Keratinocyte (primary cell): ENCODE measurements at places on chromosomes 16 and 17. TPM values are rescaled to one million over a fixed set of nuclear protein-coding genes. Genes with fewer than 3 reads are reported as not detected.

The MBTPS1 gene
- 47.5 to 56.0 TPM (median 52.5 TPM) in 3 replicates for polyA plus RNA-seq

The DNASE1L2 gene
- polyA plus RNA-seq: 0.31 to 1.1 TPM (median 0.41 TPM) in 3 replicates

The CDH1 gene
- 247 to 378 TPM (median 285 TPM) in 3 replicates for polyA plus RNA-seq

The DNAH3 gene
- 1.00 to 1.4 TPM (median 1.2 TPM) in 3 replicates for polyA plus RNA-seq

The ZNF207 gene
- polyA plus RNA-seq: 158 to 232 TPM (median 172 TPM) in 3 replicates

The PLXDC1 gene
- 0.06 to 0.35 TPM (median 0.33 TPM) in 3 replicates for polyA plus RNA-seq

The ZNF205 gene
- polyA plus RNA-seq: 6.0 to 8.7 TPM (median 8.1 TPM) in 3 replicates

The THAP11 gene
- polyA plus RNA-seq: 9.2 to 13.1 TPM (median 11.8 TPM) in 3 replicates

The NOS2 gene
- polyA plus RNA-seq: not detected in 3 replicates

The ZG16 gene
- polyA plus RNA-seq: 0.01 TPM in 1 of 3 replicates, not detected in the others

The SLC16A6 gene
- polyA plus RNA-seq: 0.03 to 0.42 TPM (median 0.14 TPM) in 3 replicates

The KIF19 gene
- not detected in 3 replicates for polyA plus RNA-seq

The NARF gene
- 31.9 to 36.8 TPM (median 32.9 TPM) in 3 replicates for polyA plus RNA-seq

The CD300H gene
- not detected in 3 replicates for polyA plus RNA-seq

The SEC14L1 gene
- 20.1 to 44.6 TPM (median 35.6 TPM) in 3 replicates for polyA plus RNA-seq

The ANKRD40CL gene
- polyA plus RNA-seq: not detected in 3 replicates

The RNF43 gene
- 5.3 to 16.4 TPM (median 15.0 TPM) in 3 replicates for polyA plus RNA-seq

The TBC1D3I gene
- polyA plus RNA-seq: 0.03 TPM in 1 of 3 replicates, not detected in the others

The SLC12A3 gene
- 0.01 TPM in 1 of 3 replicates, not detected in the others for polyA plus RNA-seq

The PERCC1 gene
- not detected in 3 replicates for polyA plus RNA-seq

The EPOP gene
- 2.1 to 4.4 TPM (median 3.2 TPM) in 3 replicates for polyA plus RNA-seq

The DLX3 gene
- polyA plus RNA-seq: 0.62 to 0.81 TPM (median 0.72 TPM) in 3 replicates

The TTYH2 gene
- 2.2 to 8.5 TPM (median 3.7 TPM) in 3 replicates for polyA plus RNA-seq

The ERAL1 gene
- 46.5 to 63.3 TPM (median 60.6 TPM) in 3 replicates for polyA plus RNA-seq

The CHST5 gene
- polyA plus RNA-seq: 0.08 to 0.19 TPM (median 0.12 TPM) in 3 replicates

The TBC1D3K gene
- polyA plus RNA-seq: not detected in 3 replicates

The OR2C1 gene
- 0.14 to 0.15 TPM (median 0.14 TPM) in 3 replicates for polyA plus RNA-seq

The KCNJ2 gene
- 0.09 to 0.12 TPM (median 0.11 TPM) in 3 replicates for polyA plus RNA-seq

The TLCD1 gene
- 12.0 to 14.7 TPM (median 14.0 TPM) in 3 replicates for polyA plus RNA-seq

The PABPN1L gene
- polyA plus RNA-seq: not detected in 3 replicates

The HEATR9 gene
- not detected in 3 replicates for polyA plus RNA-seq

The C1QL1 gene
- polyA plus RNA-seq: 0.04 to 0.15 TPM in 2 of 3 replicates, not detected in the other

The MGAT5B gene
- 0.29 to 0.62 TPM (median 0.31 TPM) in 3 replicates for polyA plus RNA-seq

The CIAO2B gene
- polyA plus RNA-seq: 99.6 to 149 TPM (median 105 TPM) in 3 replicates
